ENCODE measurements at places on chromosomes 1 and 21.

DNA sequence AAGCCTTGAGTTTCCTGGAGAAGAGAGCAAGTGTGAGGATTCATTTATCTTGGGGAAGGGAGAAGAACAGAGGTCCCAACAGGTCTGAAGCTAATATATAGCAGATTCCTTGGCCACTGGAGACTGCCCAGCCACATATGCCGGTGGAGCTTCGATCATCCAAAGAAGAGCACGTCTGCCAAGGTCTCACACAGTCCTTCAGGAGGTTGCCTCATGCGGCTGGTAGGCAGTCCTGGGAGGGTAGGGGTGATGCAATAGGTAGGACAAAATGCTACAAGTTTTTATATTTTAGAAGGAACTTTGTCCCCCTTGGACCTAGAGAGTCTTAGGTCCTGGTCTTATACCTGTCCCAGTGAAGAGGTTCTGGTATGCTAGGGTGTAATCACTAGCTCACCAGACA is 582.5 kb downstream of the DPYD start:
- DNase-seq = no peak

DNA sequence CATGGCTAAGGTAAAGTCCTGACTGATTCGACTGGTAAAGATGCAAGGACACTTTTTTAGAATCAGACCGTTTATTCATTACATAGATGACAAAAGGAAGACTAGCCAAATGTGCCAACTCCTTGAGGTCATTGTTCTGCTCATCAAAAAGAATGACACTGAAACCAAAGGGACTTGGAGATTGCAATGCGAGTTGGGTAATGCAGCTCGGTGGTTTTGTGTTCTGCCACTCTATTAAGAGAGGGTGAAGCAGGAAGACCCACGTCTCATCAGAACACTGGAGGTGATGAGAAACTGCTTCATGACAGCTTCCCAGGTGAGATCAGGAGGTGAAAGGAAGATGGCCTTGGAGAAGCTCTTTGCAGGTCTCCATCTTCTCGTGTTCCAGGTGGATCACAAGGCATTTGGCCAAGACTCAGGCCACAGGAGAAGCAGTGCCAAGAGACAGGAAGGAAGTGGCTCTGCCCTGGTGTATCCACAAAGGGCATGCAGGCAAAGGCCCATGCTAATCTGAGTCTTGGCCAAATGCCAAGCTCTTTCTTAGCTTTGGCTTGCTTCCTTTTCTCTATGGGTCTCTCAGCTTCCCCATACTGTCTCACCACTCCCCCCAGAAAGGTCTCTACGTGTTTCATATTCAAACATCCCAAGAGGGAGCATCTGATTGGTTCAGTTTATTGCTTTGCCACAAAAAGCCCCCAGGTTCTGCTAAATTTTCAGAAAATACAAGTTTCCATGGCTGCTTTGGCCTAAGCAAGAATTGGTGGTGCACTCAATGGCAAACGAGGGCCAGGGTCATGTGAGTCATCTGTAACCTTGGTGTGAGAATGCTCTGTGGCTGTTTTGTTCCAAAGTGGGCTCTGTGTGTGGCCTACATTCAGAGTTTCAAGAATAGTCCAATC is 5.7 kb upstream of the CCT8 start:
- no peak for DNase-seq

DNA sequence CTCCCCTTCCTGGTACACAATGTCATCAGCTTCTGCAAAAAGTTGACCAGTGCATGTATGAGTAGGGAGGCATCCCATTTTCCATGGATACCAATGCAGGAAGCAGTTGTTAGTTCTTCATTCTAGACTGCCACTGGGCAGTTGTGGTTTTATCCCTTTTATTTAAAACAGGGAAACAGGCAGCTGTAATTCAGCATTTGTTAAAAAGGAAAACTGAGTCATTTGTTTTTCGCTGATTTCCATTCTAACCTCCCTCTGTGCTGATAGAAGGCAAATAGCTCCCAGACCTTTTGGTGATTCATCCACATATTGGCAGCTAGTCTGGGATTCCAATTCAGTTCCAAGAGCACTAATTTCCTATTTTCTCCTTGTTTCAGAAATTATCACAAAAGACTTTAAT is 21.1 kb upstream of the ABCA4 start:
- no peak for DNase-seq

DNA sequence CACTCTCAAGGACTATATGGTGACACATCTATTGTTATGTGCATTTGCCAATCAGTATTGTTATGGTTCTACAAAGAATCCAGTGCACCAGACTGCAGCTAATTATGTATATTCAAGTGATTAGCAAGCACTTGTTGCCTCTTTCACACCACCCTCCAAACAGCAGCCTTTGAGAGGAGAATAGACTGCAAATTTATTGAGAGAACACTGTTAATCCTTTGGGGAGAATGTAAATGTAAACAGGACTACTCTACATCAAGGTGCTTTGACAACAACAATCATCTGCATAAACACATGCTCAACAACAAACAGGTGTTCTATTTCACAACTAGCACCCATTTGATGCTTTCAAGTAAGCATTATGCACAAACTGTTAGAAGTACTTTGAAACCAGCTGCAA is 117.4 kb downstream of the AKT3 start:
- no peak for DNase-seq

DNA sequence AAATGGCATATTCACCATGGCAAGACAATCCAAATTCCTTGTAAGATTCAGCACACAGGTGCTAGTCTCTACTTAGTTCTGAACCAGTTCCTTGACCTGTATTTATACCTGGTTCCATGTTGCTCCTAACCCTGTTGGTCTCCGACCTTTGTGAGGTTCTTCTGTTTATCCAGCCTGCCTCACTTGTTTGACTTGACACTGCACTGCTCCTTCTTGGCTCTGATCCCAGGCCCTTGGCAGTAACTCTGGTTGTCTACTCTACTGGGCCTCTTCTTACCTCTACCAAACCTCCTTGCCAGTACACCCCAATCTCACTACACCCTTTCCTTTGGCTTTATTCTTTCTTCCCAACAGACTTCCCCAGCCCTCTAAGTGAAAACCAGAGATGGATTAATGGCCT is 419.4 kb upstream of the USP24 start:
- no peak for DNase-seq

DNA sequence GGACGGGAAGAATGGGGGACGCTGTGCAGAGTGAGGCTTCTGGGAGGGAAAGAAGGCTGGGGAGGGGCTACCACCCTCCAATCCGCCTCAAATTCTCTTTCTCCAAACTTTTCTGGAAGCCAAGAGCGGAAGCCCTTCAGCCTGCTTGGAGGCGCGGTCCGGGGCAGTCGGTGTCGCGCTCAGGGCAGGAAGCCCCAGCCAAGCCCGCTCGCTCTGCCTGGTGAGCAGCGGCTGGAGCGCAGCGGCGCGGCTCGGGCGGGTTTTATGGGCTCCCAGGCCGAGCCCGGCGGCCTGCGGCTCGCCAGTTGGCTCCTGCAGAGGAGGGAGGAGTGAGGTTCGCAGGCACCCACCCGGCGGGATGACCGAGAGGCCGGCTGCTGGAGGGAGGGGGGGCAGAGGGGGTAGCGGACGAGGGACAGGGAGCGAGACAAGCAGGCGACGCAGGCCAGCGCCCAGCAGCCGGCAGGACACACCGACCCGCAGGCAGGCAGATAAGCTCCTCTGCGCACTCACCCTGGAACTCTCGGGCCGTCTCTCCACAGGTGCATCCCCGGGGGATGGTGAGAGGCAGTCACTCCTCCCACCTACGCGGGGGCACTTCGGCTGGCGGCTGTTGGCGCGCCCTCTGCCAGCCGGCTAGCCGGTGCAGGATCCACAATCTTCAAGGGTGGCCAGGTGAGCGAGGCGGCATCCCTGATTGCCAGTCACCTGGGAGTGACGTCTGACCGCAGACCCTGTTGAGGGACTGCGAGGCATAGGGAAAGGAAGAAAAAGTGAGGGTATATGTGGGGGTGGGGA is at the start of gene AVPR1B:
Gene AVPR1B (minus strand): TSS at position 238 of the 798 bp plus-strand sequence. CDS start 498 bp downstream, outside the sequence.
- peak; percentile 28 for DNase-seq

- DNase-seq = no peak
Observed at GRCh38 chr1:115440733-115441132, 102.7 kb upstream of the NGF start.

DNA sequence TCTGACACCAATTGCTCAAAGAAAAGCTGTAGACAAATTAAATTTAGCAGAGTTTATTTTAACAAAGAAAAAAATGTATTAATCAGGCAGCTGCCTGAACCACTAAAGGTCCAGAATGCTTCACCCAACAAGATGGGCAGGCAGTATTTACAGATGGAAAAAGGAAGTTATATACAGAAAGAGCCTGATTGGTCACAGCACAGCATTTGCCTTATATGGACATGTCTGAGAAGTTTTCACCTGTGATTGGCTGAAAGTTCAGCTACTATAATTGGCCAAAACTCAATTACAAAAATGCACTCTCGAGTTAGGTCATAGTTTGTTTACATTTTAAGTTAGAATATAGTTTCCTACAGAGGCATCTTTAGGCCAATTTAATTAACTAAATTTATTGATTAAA is 15.1 kb upstream of the FMO1 start:
- no peak for DNase-seq

DNA sequence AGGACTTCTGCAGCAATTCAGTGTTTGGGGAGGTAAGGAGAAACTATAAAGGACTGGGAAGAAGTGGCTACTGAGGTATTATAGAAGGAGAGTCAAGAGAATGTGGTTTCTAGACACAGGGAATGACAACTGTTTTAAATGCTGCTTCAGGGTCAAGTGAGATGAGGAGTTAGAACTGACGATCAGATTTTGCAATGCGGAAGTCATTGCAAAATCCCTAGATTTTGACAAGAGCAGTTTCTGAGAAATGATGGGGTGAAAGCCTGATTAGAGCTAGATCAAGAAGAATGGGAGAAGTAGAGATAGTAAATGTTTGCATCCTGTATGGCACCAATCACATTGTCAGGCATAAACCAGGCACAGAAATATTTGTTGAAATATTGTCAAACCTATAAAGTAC is 4.7 kb upstream of the TSNAX start:
- no peak for DNase-seq

DNA sequence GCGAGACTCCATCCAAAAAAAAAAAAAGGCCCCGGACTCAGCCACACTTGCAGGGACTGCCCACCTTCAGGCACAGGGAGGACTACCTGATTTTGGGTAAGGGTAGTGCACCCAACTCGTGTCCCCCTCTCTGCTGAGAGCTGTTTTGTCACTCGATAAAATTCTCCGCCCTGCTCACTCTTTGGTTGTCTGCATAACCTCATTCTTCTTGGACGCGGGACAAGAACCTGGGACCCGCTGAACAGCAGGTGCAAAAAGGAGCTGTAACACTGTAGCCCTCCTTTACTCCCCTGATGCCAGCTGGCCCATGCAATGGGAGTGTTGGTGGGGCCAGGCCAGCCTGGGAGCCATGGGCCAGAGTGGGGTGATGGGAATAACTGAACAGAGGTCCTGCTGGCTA is 10.6 kb downstream of the S100B start:
- DNase-seq = no peak

DNA sequence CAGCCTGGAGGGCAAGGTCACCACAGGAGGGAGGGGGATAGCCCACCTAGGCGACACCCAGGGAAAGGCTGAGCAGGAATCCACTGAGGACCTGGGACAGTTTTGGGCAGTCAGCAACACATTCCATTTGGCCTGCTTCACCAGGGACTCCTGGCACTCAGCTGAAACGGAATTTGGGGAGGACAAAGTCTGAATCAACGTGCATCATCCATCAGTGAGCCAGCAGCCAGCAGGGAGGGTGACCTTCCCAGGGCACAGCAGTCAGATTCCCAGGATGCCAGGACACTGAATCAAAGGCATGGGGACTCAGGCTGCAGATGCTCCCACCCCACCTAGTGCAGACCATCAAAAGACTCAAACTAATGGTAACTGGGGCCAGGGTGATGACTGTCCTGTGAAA is 4.6 kb downstream of the SH3BP5L start:
- DNase-seq = no peak

DNA sequence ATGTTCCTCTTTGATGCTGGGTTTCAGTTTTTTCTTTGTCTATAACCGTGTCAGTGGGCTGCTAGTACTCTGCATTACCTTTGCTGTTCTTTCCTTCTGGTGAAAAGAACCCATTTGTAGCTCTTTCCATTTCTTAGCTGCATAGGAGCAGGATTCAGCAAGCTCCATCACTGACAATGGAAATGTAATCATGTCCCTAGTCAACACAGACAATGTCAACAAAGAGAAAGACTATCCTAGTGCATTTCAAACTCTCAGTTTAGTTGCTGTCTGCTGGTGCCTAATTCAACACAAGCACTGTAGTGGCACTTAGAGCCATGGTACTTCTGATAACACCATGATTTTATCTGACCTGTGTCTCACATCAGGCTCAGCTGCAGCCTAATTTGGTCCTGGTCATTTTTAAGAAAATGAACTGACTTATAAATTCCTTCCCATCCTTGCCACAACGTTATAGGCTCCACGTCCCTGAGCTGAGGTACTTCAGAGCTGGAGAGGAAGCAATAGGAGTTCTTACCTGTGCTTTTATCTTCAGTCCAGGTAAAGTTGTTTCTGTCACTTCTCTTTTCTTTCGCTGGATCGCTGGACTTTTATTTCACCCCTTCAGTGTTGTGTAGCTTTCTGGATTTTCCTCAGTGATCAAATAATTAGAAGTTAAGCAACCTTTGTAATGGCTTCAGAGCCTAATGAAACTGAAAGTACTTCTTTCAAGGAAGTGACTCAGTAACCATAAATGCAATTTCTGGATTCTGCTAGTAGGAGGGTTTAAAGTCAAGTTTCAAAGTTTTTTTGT is at the start of gene GBP3:
Gene GBP3 (minus strand): TSS at position 700 of the 793 bp plus-strand sequence. CDS start 2,145 bp downstream, outside the sequence.
- no peak for DNase-seq

DNA sequence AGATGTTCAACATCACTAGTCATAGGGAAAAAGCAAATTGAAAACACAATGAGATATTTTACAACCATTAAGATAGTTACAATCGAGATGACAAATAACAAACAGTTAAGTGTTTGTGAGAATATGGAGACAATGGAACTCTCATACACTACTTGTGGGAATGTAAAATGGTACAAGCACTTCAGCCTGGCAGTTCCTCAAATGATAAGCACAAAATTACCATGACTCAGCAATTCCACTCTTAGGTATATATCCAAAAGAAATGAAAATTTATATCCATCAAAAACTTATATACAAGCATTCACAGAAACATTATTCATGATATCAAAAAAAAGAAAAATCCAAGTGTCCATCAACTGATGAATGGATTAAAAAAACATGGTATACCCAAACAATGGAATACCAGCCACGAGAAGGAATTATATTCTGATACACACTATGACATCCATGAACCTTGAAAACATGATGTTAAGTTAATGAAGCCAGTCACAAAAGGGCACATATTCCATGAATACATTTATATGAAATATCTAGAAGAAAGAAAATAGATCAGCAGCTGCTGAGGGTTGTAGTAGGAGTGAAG is 76.4 kb downstream of the EVI5 start:
- no peak for DNase-seq

- peak; percentile 27 for DNase-seq
Observed at GRCh38 chr1:226223157-226223785, at the start of gene MIXL1. Gene MIXL1 (plus strand): TSS chr1:226223664. CDS start chr1:226223682, 18 bp downstream.

DNA sequence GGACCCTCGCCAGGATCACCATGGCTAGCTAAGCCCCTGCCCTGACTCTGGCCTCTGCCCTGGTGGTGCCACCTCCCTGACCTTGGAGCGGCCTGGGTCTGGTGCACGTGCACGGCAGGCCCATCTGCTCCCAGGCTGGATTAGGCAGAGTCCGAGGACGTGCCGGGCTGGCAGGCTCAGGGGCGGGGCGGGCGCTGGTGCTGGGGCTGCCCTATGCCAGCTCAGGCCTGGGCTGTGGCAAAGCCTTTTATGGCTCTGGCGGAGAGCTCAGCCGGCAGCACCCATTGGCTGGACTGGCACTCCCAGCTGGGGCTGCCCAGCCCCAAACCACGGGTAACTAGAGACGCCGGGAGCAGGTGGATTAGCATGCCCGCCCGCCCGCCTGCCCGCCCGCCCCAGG is 17.1 kb upstream of the EDN2 start:
- DNase-seq = no peak

- DNase-seq = no peak
Observed at GRCh38 chr21:43868461-43868860, 3.4 kb downstream of the AGPAT3 start.

- DNase-seq = no peak
Observed at GRCh38 chr1:222224636-222225315, 323.1 kb downstream of the HHIPL2 start.

Measured in BE2C (cell line).